Astrocyte of the spinal cord (primary cell): ENCODE measurements at places on chromosomes 4 and X.

GRCh38 chr4:145176641-145177432 is 3.6 kb downstream of the OTUD4 start:
- no peak for DNase-seq

GRCh38 chrX:28205905-28206304 is 224.7 kb upstream of the DCAF8L1 start:
- no peak for DNase-seq

- no peak for DNase-seq
Measured at GRCh38 chrX:13401724-13402123, 81.9 kb upstream of the ATXN3L start.

- peak; percentile 70 for DNase-seq
Measured at GRCh38 chr4:3402491-3403347, 39.0 kb upstream of the HGFAC start.

DNA sequence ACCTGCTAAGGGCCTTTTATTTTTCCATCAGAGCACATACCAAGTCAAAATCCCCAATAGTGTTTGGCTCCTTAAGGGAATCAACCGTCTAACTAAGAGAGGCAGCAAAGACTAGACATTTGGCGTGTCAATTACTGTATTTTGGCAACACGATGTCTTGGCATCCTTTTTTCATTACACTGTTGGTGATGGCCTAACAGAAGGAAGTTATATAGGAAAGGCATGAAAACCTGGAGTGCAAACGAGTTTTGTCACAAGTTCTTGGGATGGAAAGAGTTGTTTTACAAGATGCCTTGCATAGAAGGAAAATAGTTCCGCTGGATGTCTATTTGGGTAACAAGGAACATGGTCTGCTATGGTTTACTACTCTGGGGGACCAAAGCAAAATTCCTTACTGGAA is 119.2 kb upstream of the TTC29 start:
- DNase-seq: no peak

GRCh38 chr4:37981425-37981824 is 21.2 kb downstream of the PTTG2 start:
- no peak for DNase-seq

GRCh38 chr4:82371497-82371896 is 2.3 kb downstream of the HNRNPD start:
- no peak for DNase-seq

- DNase-seq: peak; percentile 69
Measured at GRCh38 chr4:147782087-147782781, 50.3 kb downstream of the ARHGAP10 start.

- DNase-seq: no peak
Measured at GRCh38 chr4:98544141-98544817, 114.1 kb downstream of the TSPAN5 start.

- DNase-seq: no peak
Measured at GRCh38 chrX:110056419-110056818, 53.5 kb downstream of the TMEM164 start.

- no peak for DNase-seq
Measured at GRCh38 chrX:45872480-45872879, 671.8 kb upstream of the DIPK2B start.

DNA sequence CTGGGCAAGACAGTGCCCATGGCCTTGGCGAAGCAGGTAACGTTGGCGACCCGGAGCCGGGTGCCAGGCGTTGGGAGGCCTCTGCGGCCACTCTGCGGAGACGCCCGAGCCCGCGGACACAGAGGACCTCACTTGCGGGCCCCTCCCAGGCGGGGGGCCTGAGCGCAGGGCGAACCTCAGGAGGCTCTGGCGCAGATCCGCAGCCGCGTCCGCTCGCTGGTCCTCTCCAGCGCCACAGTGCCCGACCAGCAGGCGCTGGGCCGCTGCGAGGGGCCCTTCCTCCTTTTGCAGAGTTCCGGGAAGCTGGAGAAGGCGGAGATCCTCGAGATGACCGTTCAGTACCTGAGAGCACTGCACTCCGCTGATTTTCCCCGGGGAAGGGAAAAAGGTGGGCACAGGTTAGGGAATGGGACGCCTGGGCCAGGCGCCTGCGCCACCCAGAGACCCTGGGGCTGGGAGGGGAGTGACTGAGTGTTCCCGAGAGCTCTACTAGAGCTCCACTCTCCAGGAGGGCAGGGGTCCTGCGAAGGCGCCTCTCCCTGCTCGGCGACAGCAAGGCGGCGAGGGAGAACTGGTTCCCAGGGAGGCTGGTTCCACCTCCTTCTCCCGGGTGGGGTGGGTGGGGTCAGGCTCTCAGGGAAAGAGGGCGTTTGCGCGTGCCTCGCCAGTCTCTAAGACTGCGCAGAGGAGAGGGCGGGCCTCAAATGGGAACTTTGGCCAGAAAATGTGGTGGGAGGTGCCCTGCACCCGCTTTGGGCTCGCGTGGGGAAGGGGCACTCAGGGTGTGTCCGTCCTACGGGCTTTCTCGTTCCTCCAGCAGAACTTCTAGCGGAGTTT is 1.4 kb downstream of the HELT start:
- no peak for DNase-seq

DNA sequence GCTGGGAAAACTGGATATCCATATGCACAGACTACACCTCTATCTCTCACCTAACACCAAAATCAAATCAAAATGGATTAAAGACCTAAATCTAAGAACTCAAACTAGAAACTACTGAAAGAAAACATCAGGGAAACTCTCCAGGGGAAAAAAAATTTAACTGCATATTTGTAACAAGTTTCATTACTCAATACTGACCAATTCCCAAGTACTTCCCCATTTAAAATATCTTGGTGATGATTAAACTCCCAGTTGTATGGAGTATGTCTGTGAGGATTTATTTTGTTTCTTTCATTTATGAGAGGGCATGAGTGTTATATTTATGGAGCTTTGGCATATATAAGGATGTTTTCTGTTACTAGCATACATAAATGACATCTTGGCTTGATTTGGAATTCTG is 112.3 kb upstream of the IL15 start:
- DNase-seq: no peak

GRCh38 chr4:110454441-110454840 is 21.5 kb upstream of the ENPEP start:
- DNase-seq: no peak

DNA sequence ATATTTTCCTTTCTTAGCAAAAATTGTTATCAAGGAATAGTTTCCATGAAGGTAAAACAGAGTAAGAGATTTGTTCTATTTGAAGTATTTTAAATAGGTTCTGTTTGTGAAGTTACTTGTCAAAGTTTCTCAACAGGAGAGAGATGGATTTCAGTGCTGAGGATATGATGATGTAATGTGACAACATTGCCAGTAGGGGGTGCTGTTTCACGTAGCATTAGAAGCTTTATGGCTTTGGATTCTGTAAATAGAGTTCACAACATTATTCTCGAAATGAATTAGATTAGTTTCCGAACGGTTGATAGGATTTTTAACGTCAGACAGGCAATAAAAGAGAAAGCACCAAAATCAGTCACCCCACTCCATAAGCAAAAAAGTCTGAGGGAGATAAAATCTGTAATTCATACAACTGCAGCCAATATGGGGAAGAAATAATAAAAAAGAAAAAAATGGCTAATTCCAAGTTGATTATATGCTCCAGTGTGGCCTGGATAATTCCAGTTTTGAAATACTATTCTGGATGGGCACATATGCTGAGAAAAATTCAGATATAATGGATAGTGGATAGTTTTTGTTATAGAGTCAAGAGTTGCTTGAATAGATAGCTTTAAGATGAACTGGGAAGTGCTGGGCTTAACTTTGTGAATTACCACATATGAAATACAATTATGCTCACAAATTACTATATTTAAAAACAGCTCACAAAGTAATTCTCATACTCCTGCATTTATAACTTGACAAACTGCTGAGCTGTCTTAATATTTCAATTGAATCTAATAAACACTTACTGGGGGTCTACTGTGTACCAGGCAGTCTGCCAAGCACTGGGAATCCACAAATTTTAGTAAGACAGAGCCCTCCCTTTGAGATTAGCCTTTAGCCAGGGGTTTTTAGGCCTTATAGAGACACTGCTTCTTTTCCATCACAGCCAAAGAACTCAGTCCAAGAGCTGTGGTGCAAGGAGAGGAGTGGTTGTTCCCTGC is 109.1 kb downstream of the GPAT3 start:
- peak; percentile 71 for DNase-seq

GRCh38 chr4:120007896-120008436 is 58.7 kb downstream of the MAD2L1 start:
- DNase-seq: no peak

- DNase-seq: no peak
Measured at GRCh38 chrX:16778545-16778944, 7.7 kb upstream of the TXLNG start.

- no peak for DNase-seq
Measured at GRCh38 chr4:72275381-72275780, 243.6 kb downstream of the NPFFR2 start.

DNA sequence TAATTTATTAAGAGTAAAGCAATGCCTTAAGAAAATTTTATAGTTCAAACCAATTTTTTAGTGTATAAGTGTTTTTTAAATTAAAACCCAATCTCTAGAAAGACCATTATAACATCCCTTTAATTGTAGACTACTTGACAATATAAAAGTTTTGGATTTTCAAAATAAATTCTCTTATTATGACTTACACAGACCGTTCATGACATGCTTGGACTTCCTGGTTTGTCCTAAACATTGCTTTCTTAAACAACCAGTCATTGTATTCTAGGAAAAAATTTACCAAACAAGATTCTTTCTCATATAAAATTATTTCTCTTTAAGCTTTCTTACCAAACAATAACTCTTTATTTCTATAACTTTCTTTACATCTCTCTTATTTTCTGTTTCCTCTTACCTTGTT is 49.0 kb upstream of the CXorf51A start:
- DNase-seq: peak; percentile 38

DNA sequence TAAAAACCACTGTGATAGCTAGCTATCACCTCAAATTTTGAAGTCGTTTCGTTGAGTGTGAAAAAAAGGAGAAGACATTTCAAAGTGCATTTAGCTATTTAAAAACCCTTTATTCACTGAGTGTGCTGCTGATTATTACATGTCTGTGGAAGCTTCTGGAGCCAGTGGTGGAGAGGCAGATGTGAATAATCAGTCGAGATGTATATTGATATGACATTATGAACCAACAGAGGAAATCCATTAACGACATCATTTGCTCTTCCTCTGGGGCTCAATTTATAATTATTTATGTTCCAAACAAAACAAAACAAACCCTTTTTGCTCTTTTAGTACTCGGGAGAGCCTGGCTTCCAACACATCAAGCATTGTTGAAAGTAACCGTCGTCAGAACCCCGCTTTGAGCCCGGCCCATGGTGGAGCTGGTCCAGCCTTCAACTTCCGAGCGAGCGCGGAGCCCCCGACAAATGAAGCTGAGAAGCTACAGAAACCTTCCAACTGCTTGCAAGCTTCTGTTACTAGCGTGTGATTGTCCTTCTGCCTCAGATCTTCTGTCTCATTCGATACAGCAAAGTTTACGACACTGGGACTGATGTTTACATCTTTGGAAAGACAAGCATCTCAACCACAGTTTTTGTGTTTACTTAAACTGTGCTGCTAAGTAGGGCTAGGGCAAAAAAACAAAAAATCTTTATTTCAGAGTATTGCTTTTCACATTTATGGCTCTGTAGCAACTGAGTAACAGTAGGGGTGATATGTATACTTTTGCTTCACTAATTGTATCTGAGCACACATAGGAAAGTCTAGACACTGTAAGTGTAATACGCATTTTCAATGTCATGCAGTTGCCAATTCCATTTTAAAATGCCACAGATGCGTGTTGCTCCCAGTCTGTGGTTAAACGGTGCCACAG is 111.9 kb downstream of the STOX2 start:
- DNase-seq: no peak

DNA sequence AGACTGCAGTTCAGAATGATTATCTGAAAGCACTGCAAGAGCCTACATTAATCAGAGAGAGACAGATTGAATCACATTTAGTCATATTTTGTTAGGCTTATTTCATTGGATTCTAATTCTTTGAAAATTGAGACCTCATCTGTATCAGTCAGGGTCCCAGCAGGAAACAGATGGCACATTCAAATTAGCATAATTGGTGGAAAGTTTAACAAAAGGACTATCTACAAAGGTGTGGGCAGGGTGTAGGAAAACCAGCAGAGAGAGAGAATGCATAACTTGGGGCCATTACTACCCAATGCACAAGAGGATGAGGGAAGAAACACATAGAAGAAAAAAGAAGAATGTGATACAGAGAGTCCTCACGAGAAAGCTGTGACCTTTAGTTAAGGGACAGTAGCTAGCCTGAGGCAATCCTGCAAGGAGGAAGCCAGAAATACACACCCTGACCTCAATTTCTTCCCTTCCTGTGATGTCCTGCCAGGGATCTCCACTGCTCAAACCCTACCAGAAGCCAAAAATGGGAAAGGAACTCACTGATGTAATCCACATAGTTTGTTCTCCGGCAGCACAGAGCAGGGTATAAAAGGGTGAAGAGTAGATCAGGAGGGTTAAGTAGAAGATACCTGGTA is 17.7 kb upstream of the XKRX start:
- peak; percentile 4 for DNase-seq

GRCh38 chr4:85929961-85930665 is 429.7 kb downstream of the MAPK10 start:
- no peak for DNase-seq

DNA sequence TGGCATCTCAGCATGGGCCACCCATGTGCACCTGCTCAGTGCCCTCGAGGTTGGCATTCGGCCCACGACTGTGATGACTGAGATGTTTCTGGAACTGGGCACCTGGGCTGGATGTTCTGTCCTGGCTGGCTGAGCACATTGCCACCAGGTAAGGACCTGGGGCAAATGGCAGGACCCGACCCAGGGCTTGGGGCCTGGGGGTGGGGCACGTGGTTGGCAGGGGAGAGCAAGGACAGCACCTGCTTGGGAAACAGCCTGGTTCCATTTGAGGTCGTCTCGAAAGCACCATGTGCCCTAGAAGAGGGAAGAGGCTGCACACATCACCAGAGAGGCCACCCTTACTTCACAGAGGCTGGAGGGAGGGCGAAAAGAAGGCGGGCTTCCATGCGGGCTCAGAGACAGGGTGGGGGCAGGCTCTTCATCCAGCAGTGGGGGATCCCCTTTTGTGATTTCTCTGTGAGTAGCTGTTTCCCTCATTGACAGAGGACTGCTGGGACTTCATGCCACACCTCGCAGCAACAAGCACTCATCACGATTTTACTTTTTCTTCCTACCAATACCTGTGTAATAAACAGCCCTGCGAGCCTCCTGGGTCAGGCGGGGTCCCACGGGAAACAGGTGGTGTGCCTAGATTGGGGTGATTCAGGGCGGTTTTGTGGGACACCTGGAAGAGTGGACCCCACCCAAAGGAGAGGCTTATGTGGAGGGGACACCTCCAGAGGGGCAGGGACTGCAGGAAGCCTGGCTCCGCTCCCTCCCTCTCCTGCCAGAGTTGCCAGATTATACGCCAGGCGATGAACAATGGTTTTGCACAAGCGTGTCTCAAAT is 12.0 kb downstream of the TMEM187 start:
- no peak for DNase-seq

- no peak for DNase-seq
Measured at GRCh38 chr4:26529479-26529878, 39.2 kb upstream of the CCKAR start.

- DNase-seq: no peak
Measured at GRCh38 chr4:180336494-180337090, 1906.6 kb upstream of the TENM3 start.

- DNase-seq: no peak
Measured at GRCh38 chr4:88107406-88108107, 50.9 kb downstream of the ABCG2 start.
